ENCODE measurements at places on chromosomes 12 and 14.

GRCh38 chr14:42480255-42480654 lies 873.6 kb downstream of the LRFN5 start:
- DNase-seq = no peak

DNA sequence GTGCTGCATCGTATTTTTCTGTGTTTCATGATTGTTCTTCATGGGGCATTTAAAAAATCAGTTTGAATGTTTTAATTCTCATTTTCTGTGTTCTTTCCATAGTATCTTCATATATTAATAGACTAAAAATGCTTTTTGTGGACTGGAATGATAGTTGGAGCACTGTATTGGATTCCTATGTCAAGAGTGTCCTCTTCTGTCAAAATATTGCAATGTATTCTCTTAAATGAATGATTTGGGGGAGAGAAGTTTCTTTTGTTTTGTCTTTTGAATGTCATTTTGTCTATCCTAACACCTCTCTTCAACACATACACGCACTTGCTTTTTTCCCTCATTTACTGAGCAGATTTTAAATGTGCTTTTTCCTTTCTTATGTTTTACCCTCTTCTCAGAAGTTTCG lies 4.7 kb upstream of the EIF2S3B start:
- DNase-seq = no peak

- DNase-seq = no peak
Observed at GRCh38 chr14:101237252-101237616, 324.1 kb upstream of the DIO3 start.

DNA sequence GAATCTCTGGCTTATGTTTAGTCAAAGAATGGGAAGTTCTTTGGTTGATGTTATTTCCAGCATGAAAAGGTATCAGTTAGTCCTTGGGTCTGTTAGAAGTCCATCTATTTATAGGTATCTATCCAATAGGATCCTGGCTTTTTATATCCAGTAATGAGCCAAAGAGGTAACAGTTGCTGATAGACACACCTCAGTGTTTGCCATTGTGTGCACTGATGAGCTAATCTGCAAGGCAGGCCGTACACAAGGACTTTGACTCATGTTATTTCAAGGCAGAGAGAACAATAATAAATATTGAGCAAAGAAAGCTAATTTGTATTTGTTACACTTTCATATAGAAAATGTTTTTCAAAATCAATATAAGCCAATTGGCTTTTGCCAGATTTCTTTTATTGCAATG lies 56.4 kb downstream of the GLT1D1 start:
- DNase-seq = no peak
